Stimulated activated CD8-positive, alpha-beta memory T cell treated with anti-CD3 and anti-CD28 coated beads, Interleukin-2, amount 100 ng/mL, for 1 hour (primary cell): ENCODE measurements at places on chromosomes 12 and 14.
A peak's percentile ranks its signal among the peaks of the same experiment; 100 is the strongest.

DNA sequence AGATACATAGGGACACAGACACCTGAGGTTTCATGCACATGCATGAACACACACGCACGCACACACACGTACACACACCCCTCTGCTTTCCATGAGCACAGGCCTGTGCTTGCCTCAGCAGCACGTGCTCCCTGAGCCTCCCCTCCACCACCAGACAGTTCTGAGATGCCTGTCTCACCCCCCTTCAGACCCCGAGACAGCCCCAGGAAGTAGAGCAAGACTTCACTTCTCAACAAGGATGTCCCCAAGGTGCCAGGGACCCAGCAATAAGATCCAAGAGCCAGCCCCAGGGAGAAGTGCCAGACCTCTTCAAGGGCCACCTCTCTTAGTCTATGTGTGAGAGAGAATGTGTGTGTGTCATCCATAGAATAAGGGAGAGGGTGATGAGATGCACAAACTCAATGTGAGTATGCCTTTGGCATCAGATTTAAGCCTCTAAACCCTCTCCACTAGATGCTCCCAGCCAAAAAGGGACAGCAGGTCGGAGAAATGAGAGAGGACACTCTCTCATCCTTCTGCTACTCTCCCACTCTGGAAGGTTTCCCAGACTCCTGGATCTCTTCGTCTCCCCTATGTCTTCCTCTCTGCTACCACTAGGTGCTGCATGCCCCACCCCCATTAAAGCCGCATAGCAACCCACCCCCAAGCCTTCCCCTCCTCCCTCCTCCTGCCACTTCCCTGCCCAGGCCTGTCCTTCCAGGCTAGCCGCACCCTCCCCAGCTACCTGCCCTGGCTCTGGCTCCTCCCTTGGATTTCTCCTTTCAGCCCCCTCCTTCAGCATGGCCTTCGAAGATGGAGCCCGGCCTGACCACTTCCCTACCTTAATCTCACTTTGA is 7.7 kb downstream of the RARG start:
- no peak for DNase-seq

DNA sequence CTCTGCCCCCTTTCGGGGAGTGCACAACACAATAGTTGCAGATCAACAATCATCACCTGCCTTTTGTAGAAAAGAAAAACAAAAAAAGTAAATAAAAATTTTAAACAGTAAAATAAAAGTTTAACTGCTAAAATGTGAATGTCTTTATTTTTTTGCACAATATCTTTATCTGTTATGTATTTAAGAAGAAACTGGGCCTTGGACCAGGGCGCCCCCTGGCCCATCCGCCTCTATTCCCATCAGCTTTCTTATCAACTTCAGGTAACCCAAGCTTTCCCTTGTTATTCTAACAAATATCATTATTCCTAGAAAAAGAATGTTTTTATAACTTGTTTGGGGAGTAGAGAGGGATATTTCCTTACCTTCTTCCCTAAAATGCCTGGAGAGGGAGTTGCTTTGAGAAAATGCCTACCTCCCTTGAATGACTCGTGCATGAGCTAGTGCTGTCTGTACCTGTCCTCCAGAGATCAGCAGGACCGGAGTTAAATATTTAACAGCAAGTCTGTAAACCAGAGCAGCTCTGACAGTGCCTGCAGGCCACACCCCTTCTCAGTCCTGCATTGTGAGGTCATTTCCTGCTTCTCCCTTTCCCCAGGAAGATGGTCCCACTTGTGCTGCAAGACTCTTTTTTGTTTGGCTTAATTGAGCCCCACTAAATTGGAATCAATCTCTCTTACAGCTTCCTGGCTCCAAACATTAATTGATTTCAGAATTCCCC is 192.8 kb upstream of the RGS6 start:
- DNase-seq = no peak

DNA sequence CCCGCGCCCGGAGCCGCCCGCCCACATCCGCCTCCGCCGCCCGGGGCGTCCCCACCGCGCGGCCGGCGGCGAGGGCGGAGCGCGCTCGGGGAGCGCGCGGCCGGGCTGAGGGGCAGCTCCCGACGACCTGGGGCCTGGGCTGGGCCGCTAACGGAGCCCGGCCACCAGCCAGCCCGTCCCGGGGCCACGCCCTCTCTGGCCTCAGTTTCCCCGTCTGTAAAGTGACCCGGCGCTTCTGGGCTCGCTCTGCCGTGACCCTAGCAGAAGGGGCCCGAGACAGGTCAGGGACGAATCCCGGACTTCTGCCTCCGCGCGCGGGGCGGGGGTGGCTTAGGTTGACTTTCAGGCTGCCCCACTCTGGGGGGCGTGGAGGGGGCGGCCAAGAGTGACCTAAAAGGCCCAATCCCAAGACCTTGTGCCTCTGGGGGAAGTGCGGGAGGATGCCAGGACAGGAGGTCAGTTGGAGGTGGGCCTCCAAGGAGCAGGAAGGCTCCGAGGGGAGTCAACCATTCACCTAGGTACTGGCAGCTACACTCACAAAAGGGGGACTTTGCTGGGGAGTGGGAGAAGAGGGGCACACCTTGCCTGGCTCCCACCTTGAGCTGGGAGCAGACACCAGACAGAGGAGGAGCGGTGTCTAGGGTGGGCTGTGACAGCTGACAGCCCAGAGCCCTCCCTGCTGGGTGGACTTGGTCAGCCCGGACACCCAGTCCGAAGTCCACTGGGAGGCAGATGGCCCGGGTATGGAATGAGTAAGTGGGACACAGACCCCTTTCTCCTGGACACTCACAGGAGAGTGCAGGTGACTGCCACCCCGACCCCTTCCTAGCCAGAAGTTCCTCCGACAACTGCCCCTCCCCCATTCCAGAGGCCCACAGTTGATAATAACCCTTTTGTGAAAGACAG is 486 bp upstream of the AKT1 start:
- DNase-seq = peak; percentile 34

GRCh38 chr14:53278602-53279506 is 125.7 kb upstream of the DDHD1 start:
- DNase-seq = no peak

DNA sequence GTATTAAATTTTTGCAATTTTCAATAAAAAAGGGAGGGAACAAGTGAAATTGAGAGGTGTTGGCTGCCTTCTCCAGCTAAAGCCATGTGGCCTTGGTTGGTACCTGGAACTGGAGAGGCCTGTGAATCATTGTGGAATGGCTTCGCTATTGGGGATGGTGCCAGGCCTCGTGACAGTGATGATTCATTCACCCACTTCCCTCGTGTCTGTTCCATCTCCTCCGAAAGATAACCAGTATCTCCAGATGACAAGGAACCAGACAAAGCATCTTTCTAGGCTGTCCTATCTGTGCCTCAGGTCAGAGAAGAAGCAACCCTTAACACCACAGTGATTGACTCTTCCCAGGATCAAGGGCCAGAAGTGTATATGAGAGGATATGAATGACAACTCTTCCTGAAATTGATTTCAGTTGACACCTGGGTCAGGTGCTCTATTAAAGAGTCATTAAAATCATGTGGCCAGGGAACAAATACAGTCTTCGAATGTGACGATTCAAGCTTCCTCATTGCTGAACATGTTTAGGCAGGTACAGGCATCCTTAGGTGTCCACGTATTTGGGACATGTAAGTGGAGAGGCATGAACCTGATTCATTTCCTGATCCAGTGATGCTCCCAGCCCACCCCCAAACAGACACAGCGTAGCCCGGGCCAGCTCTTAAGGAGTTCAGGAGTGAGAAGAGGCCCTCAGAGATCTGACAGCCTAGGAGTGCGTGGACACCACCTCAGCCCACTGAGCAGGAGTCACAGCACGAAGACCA is at the start of gene RNASE7:
Gene RNASE7 (plus strand): TSS at position 687 of the 758 bp plus-strand sequence. CDS start 631 bp downstream, outside the sequence.
- no peak for DNase-seq

DNA sequence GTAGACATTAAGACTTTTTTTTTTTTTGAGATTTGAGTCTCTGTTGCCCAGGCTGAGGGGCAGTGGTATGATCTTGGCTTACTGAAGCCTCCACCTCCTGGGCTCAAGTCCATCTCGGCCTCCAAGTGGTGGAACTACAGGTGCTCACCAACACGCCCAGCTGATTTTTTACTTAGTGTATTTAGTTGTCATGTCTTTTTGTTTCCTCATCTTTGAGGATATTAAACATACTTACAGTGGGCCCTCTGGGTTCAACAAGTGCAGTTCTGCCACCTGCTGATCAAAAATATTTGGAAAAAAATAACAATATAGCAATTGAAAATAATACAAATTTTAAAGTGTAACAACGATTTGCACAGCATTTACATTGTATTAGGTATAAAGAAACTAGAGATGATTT is 4.4 kb upstream of the B4GALNT1 start:
- DNase-seq = no peak

GRCh38 chr12:43675048-43675904 is 83.3 kb downstream of the PUS7L start:
- no peak for DNase-seq
